ENCODE measurements at places on chromosomes 2 and 18.

DNA sequence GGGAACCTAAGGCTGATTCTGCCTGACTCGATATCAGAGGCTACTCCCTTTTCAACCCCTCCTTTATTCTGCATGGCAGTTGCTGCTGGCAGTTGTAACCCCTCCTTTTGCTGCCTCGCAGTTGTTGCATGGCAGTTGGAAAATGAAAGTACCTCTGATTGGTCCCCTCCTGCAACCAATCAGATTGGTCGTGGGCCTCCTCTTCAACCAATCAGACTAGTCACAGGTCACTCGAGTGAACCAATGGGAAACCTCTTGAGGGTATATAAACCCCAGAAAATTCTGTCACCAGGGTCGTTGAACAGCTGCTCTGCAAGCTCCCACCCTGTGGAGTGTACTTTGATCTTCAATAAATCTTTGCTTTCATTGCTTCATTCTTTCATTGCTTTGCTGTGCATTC, 294.3 kb upstream of the SLC8A1 start:
- DNase-seq = no peak

DNA sequence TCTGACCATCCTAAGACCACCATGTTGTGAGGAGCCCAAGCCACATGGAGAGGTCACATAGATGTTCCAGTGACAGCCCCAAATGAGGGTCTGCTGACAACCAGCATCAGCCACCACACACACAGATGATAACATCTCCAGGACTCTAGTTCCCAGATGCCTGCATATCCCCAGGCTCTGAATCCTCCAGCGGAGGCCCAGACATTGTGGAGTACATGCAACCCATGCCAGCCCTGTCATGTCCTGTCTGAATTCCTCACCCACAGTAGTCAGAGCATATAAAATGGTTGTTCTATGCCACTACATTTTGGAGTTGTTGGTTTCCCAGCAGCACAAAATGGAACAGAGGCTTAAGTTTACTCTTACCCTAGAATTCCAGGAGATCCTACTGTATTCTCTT, 122.0 kb upstream of the SLC35G4 start:
- DNase-seq = no peak

DNA sequence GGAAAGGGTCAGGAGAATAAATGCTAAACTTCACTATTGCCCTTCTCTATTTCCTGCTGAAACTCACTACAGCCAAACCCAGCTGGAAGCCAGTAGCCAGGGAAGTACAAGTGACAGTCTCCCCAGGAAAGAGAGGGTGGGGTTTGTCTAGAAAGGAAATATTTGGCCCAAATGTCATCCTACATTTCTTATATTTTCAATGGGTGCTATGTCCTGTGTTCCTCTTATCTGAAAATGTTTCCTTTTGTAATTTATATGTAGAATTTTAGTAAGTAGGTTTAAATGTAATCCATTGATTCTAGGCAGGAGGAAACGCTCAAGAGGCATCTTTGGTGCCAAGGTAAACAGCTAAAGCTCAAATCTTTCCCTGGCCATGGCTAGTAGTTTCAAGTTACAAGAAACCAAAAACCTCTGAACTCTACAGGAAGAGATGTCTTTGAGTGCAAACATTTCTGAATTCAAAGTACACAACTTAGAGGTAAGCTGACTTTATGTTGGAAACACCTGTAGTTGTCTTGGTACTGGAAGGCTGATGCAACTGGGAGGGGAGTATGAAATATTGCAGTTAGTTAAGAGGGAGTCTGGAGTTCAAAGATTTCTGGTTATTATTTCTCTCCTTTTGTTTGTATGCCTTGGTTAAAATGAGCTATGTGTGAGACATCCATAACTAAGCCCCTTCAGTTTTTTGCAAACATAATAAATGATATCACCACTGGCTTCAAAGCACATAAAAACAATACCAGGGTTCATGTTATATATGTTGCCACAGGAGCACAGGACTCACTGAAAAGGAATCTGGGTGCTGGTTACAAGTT, 356.1 kb upstream of the ZC3H15 start:
- DNase-seq = no peak

DNA sequence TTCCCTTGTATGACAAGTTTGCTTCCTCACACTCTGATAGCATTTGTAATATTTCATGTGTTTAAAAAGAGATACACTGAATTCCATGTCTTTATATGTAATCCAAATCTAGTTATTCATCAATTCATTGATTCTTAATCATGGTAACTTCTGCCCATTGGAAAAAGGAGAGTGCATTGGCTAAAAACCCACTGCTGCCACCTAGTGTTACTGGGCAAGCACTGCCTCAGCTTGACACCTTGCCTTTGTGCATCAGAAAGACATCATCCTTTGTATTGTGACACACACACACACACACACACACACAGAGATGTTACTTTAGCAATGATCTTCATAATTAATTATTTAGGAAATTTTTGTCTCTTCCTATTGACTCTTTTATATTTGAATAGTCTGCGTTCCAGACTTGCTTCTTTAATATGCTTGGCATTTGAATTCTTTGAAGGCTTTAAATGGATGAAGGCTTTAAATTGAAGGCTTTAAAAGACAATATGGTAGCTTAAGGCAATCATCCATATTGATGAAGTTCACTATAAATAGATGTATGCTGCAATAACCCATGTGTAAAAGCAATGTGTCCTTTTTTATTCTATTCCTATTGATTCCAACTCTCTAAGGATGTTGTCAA, 414.2 kb upstream of the CHST9 start:
- no peak for DNase-seq

DNA sequence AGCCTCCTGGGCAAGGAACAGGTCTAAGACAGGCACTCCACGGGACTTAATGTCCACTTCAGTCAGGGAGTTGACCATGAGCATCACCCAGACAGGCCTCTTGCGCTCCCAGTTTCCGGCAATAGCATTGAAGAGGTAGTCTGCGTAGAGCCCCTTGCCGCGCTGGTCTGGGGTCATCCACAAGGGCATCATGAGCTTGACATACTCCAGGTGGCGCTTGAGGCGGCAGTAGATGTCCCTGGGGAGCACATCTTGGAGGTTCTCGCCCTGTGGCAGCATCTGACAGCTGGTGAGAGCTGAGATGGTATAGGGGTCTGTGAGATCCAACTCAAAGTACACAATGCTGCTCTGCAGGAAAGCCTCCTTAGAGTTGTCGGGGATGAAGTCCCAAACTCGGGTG, 10.6 kb downstream of the TRABD2A start:
- DNase-seq = no peak

DNA sequence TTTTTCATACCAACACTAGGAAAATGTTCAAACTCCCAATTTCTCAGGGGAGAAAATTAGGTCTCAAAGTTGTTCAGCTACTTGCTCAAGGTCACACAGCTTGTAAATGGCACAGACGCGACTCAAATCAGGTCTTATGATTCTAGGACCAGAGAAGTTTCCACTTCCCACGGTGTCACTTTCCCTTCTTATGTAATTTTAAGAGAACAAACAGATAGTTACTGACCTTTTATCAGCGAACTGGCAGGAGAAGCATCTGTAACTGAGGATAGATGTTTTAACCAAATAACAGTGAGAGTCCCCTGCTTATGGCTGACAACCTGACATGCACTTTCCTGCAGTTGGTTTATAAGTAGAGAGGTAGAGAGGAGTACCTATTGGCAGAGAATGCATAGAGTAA, 2.1 kb upstream of the KCNJ3 start:
- no peak for DNase-seq

GRCh38 chr18:34604591-34604990, 105.5 kb upstream of the DTNA start:
- DNase-seq = no peak

DNA sequence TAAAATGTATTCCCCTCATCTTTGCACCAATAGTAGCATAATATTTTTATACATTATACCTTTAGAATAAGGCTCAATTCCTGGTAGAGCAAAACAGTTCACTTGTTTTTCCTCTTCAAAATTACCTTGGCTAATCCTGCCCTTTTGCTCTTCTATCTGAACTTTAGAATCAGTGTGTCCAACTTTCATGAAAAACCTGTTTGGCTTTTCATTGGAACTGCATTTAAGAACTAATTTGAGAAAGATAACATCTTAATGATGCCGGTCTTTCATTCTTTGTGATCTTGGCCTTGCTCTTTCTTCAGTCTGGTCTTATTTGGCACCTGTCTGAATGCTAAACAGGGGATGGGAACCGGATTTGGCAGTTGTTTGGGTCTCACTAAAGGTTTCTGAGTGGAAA, 112.9 kb upstream of the CD302 start:
- no peak for DNase-seq

- no peak for DNase-seq
Observed at GRCh38 chr2:8297376-8298231, 384.3 kb upstream of the ID2 start.

DNA sequence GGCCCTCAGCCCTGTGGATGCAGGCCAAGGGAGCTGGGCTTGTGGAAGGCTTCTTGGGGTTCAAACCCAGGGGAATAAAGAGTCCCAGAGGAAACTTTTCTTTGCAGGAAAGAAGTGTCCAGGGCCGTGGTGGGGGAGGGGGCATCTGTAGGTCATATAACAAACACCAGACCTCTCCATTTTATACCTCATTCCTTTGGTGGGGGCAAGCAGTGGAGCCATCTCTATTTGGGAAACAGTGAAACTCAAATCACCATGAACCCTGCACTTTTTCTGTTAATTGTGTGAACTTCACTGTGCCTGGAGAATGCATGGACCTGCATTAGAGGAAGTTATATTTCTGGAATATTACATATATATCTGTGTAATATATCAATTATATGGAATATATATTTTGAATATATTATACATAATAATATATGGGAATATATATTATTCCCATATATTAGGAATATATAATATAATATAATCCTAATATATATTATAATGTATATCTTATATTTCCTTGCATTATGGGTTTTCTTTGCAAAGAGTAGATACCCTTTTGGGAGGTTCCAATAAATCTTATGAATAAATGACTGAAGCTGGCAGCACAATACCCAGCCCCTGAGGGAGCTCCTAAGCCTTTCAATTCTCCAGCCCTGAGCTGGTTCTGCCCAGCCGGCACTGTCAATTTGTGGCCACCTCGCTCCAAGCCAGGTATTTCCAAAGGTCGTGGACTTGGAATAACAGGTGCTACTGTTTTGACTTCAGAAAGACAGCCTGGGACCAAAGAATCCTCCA, 97.7 kb upstream of the PKDCC start:
- DNase-seq = no peak

GRCh38 chr2:101872480-101872879, 119.3 kb upstream of the IL1R2 start:
- DNase-seq = no peak

DNA sequence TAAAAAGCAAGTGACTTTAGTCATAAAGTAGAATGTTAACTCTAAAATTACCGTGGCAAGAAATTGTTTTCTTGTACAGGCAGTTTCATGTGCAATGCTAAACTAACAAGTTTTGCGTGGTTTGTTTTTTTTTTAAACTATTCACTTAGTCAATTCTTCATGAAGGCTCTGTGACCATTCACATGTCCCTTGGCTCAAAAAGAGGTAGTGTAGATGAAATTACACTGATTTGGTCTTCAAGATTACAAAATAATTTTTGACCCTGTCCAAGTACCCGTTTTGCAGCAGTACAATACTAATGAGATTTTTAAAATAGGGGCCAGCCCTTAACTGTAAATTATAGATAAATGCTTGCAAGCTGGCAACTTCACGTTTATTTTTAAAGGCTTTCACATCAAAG, 1.3 kb downstream of the TMEM131 start:
- no peak for DNase-seq

GRCh38 chr18:3281456-3282400, 19.8 kb downstream of the MYL12B start:
- no peak for DNase-seq

DNA sequence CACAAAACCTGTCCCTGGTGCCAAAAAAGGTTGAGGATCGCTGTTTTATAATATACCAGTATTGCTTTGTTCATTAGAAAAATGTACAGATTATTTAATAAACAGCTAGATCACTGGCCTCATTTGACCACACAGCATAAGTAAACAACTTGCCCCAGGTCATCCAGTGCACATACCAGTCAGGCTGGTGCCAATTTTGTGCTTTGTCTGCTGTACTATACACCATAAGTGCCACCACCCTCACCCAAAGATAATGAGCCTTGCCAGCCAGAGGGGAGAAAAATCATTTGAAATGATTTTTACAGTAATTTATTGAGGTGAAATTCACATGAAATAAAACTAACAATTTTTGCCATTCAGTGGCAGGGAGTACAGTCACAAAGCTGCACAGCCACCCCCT, 202.2 kb upstream of the TWIST2 start:
- DNase-seq = no peak

GRCh38 chr2:148483665-148484064, 160.9 kb upstream of the EPC2 start:
- DNase-seq = no peak

DNA sequence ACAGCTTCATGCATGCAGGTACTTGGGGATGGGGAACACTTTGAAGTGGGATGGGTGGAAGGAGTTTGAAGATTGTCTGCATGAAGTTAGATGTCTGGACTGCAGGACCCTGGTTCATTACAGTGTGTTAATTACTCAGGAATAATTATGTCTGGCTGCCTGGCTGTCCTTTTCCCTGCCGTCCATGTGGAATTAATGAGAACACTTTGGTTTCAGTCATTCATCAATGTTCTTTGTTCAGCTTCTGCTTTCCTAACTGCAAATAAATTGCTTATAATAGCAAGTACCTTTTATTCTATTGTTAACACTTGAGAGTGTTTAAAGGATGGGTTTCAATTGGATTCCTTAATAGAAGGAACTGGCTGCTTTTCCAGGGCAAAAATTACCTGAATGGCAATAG, 35.8 kb downstream of the MTCL1 start:
- DNase-seq = no peak

- DNase-seq = peak; percentile 63
Observed at GRCh38 chr2:27954771-27955383, 64.3 kb downstream of the BABAM2 start.

DNA sequence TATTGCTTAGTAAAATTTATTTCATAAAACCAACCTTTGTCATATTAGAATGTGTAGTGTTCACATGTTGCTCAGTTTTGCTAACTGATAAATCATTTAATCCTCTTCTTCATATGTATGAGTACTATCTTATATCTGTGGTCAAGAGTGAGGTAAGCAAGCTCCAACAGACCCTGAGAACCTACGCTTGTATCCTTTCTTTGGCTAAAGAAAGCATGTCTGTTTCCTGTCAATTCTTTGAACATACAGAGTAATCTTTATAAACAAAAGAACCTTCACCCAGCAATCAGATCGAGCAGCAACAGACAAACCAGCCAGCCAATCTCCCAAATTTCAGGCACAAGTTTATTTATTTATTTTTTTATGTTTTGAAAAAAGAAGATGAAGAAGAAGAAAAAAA, 6.4 kb downstream of the ADCYAP1 start:
- DNase-seq = no peak

GRCh38 chr2:8525582-8526402, 156.1 kb upstream of the ID2 start:
- peak; percentile 32 for DNase-seq
